Activated B cell treated with CpG ODN at 0.5 μM for 24 hours (primary cell): ENCODE measurements at places on chromosomes 2 and 18. TPM values are rescaled to one million over a fixed set of nuclear protein-coding genes. Genes with fewer than 3 reads are reported as not detected.

Gene TMEM17
- 0.12 TPM in 1 of 2 replicates, not detected in the other for total RNA-seq

Gene AQP12B
- not detected in 2 replicates for total RNA-seq

Gene EVX2
- not detected in 2 replicates for total RNA-seq

Gene CKAP2L
- 1.2 TPM in 2 replicates for total RNA-seq

Gene FAP
- total RNA-seq: not detected in 2 replicates

Gene REV1
- 44.5 and 52.1 TPM in 2 replicates for total RNA-seq

Gene SMIM21
- total RNA-seq: not detected in 2 replicates

Gene SULT1C2
- not detected in 2 replicates for total RNA-seq

GRCh38 chr2:216508229-216508628 is 9.6 kb downstream of the RPL37A start:
- DNase-seq: no peak

DNA sequence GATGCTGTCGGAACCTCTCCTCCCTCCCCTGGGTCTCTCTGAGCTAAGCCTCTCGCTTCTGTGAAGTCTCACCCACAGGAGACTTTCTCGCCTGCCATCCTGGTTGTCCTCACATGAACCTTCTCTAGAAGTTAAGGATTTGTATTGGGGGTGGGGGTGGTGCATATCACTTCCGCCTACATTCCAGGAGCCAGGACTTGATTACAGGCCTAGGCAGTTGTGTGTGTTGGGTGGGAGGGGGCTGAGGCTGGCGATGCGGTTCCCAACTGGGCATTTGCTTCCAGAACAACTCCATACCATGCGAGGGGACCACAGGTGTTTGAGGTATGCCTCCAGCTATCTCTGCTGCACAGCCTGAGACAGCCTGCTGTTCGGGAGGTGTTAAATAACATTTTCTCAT is 56.8 kb upstream of the MGAT4A start:
- DNase-seq: no peak

GRCh38 chr2:126932966-126933710 is 34.4 kb downstream of the TEX51 start:
- DNase-seq: no peak

DNA sequence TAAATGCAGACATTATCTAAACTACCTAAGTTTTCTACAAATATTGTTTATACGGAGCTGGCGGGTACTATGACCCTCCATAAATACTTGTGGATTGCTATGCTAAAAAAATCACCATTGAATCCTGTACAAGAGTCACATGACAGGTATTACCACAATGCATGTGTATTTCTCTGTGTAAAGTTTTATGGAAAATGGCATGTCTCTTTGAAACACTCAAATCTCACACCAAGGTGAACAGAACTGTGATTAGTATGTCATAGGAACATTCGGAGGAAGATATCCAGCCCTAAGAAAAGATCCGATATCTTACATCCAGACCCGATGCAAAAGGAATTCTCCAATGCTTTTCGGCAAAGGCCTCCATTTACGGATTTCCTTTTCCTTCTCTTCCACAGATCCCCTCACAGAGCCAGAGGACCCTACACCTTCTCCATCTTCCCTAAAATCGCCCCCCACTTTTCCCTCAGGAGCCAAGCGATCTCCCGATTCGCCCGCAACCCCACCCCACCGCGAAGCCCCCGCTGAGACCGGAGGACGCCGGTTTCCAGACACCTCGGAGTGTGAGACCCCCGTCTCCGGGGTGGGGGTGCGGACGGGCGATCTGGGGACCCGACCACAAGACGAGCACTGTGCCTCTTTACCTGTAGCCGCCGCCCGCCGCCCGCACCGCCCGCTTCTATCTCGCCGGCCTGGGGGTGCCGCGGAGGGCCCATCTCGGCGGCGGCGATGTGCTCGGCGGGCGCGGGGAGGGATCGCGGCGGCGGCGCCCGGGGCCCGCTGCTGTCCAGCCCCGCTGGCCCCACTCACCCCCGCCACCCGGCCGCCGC is 1.2 kb downstream of the SAP130 start:
- no peak for DNase-seq

DNA sequence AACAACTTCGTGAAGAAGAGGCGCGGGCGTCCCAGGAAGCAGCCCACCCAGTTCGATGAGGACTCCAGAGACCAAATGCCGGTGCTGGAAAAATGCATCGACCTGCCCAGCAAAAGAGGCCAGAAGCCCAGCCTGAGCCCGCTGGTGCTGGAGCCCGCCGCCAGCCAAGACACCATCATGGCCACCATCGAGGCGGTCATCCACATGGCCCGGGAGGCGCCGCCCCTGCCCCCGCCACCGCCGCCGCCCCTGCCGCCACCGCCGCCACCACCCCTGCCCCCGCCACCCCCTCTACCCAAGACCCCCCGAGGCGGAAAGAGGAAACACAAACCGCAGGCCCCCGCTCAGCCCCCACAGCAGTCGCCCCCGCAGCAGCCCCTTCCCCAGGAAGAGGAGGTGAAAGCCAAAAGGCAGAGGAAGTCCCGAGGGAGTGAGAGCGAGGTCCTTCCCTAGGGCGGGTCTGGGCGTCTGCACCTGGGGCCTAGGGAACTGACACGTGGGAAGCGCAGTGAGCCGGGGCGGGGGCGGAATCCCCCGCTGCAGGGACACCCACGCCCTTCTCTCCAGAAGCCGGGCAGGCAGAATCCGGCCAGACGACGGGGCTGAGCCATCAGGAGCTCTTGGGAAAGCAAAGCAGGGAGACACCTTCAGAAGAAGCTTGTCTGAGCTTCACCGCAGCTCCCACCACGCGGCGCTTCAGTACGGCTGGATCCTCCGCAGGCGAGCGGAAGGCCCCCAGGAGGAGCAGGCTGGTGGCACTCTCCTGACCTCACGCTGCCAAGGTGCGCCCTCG is 382.8 kb downstream of the SETBP1 start:
- no peak for DNase-seq

- DNase-seq: no peak
Measured at GRCh38 chr2:27842894-27843293, 47.3 kb downstream of the RBKS start.

DNA sequence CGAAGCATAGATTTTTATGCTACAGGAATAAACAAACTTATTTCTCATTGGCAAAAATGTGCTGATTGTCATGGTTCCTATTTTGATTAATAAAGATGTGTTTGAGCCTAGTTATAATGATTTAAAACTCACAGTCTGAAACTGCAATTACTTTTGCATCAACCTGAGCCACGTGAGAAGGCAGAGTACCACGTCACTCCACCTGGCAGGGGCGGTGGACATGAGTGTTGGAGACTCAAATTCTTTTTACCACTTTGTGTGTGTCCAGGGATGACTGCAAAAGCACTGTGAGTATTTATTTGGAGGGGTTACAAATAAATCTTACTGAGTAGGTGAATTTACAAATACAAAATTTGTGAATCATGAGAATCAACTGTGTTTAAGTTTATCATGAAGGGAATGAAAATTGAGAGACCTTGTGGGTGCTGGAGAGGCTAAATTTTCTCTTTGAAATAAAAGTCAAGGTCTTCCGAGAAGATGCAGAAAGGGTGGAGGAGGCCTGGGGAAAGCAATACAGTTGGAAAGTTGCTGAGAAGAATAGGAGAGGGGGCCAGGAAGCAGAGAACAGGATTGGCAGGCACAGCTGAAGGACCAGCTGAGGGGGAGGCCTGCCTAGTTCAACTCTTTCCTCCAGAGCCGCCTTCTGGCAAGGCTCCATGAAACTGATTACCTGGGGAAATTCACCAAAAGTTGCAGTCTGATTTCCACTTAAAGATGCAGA is 316.4 kb downstream of the MYCN start:
- DNase-seq: no peak

- DNase-seq: no peak
Measured at GRCh38 chr2:236195726-236196125, 27.5 kb upstream of the GBX2 start.

GRCh38 chr2:232438951-232439757 is 16.8 kb upstream of the ALPI start:
- no peak for DNase-seq

DNA sequence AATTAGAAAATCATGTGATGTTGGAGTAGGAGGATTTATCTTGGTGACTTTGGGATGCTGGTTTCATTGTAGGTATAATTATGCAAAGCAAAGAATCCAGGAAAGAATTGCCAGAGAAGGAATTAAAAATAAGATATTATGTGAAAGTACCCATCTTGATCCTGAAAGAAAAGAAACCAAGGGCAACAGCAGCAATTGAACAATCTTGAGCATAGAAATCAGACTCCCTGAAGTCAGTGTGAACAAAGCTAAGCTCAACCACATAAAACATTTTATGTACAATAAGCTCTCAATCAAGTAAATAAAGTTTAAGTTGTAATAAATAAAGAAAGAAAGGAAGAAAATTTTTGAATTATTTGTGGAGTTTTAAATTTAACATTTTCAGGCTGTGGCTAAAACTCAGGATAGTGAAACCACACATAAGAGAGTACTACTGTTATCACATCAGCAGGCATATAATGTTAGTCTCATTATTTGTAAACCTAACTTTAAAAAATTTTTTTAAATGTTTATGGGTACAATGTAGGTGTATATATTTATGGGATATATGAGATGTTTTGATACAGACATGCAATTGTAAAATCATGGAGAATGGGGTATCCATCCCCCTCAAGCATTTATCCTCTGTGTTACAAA is 32.8 kb upstream of the GPR55 start:
- no peak for DNase-seq

- no peak for DNase-seq
Measured at GRCh38 chr2:55314985-55315384, 46.0 kb upstream of the MTIF2 start.

GRCh38 chr2:145141981-145142380 is 622.1 kb upstream of the ZEB2 start:
- DNase-seq: no peak

- DNase-seq: no peak
Measured at GRCh38 chr2:239094867-239095266, 247.0 kb downstream of the TWIST2 start.

- DNase-seq: no peak
Measured at GRCh38 chr2:72770879-72771461, 54.9 kb downstream of the EXOC6B start.

GRCh38 chr18:34122724-34123334 is 101.9 kb downstream of the NOL4 start:
- DNase-seq: no peak

- peak; percentile 56 for DNase-seq
Measured at GRCh38 chr2:28390241-28390745, 2.4 kb upstream of the FOSL2 start.

DNA sequence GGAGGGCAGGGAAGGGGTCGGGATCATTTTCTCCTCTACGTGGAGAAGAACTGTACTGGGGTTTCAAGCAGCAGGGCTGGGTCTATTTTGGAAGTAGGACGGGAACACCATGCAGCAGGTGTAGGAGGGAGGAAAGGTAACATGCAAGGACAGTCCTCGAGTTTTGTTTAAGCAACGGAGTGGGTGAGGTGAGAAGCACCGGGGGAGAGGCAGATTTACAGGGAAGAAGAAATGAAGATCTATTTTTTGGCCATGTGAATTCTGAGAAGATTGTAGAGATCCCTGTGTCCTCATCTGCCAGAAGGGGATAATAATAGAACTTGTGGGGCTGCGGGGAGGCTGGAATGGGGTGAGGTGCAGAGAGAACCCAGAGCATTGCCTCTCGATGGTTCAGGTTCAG is 85.6 kb downstream of the INPP5D start:
- no peak for DNase-seq

GRCh38 chr2:224849264-224849663 is 133.1 kb upstream of the CCDC195 start:
- no peak for DNase-seq

- no peak for DNase-seq
Measured at GRCh38 chr2:212640428-212640827, 101.8 kb upstream of the ERBB4 start.

- DNase-seq: no peak
Measured at GRCh38 chr2:13682540-13683272, 949.8 kb upstream of the LRATD1 start.
